ENCODE measurements at places on chromosomes 6 and 20.

- DNase-seq: no peak
Measured at GRCh38 chr6:87074101-87074621, 20.7 kb downstream of the CGA start.

GRCh38 chr6:112743323-112743722 is 396.2 kb downstream of the RFPL4B start:
- no peak for DNase-seq

GRCh38 chr6:33862536-33862935 is 58.7 kb upstream of the MLN start:
- DNase-seq: no peak

DNA sequence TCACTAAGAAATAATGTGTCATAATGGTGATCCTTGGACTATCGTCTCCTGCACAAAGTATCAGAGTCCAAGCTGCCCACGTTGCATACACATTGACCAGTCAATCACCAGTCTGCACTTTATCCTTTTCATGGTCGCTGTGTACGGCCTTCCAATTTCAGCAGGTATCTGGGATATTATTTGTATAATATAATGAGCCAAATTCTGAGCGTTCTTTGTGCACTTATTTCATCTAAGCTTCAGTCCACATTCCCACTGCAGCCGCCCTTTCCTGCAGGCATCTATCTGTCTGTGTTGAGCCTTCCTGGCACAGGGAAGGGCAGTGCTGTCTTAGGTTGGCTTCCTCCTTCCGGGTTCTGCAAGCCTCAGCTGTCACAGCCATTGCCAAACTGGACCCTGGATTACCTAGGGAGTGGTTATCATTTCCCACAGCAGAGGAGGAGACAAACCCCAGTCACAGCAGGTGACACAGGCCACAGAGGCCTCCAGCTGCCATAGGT is 174.3 kb downstream of the TTLL2 start:
- no peak for DNase-seq

DNA sequence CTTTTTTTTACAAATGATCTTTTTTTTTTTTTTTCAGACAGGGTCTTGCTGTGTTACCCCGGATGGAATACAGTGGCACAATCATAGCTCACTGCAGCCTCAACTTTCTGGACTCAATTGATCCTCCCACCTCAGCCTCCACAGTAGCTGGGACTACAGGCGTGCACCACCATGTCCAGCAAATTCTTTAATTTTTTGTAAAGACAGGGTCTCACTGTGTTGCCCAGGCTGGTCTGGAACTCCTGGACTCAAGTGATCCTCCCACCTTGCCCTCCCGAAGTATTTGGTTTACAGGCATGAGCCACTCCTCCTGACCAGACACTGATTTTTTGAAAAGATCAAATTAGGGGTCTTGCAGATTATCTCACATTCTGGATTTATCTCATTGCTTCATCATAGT is 11.0 kb upstream of the MYBL2 start:
- no peak for DNase-seq

- peak; percentile 78 for DNase-seq
Measured at GRCh38 chr6:4459032-4459431, 317.2 kb upstream of the CDYL start.

- DNase-seq: no peak
Measured at GRCh38 chr20:24691901-24692351, 222.5 kb downstream of the SYNDIG1 start.

DNA sequence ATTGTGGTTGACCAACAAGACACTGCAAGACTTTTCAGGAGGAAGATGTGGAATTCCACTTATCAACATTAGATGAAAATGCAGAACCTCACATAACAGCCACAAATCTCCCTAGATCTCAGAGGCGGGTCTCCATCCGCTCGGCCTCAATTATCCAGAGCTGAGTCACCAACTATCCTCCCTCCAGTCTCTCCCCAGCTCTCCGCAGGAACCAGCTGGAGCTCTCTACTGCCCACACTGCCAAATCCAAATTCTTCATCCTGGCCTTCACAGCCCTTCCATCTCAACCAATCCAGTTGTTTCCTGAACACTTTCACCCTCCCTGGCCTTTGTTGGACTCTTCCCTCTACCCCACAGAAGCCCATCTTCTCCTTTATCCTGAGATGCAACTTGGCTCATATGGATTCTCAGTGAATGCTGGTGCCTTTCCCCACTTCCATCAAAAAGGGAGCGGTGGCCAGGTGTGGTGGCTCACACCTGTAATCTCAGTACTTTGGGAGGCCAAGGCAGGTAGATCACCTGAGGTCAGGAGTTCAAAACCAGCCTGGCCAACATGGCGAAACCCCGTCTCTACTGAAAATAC is 3.5 kb upstream of the TGIF2 start:
- peak; percentile 52 for DNase-seq

GRCh38 chr6:117771403-117771802 is 96.1 kb downstream of the NUS1 start:
- no peak for DNase-seq

DNA sequence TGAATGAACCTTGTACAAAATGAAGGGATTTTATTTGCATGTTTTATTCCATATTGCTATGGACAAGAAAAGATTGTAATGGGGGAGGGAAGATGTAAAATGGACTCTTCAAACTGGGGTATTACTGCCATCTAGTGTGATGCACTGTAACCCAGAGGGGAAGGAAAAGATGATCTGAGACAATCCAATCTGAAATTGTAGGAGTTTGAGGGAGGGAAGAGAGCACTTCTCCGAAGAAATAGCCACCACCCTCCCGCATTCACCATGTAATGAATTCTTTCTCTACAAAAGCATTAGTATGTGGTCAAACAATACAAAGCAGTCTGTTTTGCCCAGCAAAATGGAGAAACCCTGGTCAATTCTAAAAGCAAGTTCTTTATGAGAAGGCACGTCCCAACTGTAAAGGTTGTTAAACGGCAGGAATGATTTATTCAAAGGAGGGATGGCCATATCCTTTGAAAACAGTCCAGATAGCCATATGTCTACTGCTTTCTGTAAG is 679.5 kb upstream of the NRSN1 start:
- peak; percentile 61 for DNase-seq

DNA sequence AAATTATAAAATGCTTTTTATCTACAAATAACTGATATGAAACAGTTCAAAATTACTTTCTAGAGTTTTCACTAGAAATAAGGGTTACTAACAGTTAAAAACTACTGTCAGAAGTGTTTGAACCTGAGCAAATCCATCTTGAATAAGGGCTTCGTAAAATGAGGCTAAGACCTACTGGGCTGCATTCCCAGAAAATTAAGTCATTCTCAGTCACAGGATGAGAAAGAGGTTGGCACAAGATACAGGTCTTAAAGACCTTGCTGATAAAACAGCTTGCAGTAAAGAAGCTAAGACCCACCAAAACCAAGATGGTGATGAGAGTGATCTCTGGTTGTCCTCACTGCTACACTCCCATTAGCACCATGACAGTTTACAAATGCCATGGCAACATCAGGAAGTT is 93.7 kb downstream of the PLG start:
- no peak for DNase-seq

Data from H4 (cell line).